NCI-H2171 (cell line): ENCODE measurements at places on chromosomes 12 and 14.

DNA sequence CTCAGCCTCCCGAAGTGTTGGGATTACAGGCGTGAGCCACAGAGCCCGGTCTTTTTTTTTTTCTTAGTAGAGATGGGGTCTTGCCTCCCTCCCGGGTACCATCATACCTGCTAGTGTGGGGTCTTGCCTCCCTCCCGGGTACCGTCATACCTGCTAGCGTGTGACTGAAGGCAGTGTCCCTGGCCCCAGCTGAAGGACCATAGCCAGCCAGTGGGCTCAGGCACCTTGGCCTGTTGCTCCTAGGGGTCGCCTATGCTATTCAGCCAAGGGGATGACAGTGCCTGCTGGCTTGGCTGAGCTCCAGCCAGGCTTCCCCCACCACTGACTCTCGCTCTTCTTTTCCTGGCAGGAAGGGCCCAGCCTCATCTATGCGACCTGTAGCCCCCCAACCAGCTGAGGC is 10.5 kb upstream of the BLTP3B start:
- DNase-seq, result no peak

DNA sequence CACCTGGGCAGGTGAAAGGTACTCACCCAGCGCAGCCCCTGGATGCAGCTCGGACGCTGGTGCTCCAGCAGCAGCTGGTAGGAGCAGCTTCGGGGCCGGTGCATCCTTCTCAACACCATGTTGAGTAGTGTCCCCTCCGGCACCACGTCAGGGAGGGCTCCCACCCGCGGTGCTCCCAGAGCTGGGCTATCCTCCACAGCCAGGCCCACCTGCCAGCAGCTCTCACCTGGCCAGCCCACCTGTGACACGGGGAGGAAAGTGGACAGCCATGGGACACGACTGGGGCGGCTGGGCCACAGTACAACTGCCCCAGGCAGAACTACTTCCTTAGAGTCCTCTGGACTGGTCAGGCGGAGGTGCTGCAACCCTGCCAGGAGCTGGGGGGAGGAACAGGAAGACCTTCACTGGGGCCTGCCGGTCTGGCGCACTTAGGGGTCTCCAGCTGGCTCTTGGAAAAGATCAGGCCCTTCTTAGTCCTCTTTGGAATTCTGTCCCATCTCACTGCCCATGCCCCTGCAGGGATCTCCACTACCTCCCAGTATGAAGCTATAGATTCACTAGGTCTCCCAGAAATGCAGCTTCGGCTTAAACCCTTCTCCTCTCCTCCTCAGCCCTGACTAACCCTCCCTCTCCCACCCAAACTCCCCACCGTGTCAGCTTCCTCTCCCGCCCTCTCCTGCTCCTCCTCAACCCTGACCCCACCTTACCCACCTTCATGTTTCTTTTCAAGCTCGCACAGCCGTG is 668 bp downstream of the RAPGEF3 start:
- DNase-seq, result no peak

DNA sequence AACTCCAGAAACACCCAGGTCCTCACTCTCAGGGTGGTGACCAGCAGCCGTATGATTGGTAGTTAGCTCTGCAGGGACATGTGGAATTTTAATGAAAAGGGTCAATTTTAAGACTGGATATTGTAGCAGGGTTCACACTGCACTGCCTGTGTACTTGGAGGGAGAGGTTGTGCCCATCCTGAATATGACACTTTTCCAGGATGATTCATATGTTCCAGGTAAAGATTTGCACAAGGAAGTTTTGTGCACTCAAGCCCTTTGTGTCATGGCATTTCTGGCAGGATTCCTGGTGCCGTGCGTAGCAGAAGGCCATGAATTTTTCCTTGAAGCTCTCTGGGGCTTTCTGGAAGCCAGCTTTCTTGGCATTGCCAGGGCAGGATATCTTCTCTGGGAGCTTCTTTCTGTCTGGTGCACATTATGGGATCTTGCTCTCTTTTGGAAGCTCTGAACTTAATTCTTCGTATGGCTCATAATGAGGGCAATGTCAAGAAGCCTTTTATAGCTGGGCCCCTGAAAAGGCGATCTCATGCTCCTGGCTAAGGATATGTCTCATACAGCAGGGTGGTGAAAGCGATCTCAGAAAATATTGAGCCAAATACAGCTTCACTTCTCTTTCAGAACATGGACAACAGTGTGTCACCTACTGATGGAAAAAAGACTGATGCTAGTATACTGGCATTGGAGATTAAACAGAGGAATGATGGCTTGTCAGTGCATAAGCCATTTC is 1133.9 kb downstream of the AACS start:
- no peak for DNase-seq

DNA sequence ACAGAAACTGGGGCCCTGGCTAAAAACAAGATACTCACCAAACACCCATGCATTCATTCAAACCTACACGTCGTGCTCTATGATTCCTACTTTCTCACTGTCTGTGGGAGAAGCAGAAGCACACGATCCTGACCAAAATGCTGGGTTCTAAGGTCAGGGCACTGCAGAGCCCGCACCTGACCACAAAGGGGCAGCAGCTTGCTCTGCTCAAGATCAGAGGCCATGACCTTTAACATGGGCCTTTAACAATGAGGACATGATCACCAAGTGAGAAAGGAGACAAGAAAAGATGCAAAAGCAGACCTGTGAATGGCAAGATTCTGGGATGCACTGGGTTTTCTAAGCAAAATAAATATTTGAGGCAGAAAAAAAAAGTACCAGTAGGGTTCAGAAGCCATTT is 40.1 kb upstream of the VPS33A start:
- DNase-seq, result no peak

GRCh38 chr14:85124631-85125290 is 405.2 kb upstream of the FLRT2 start:
- DNase-seq, result no peak

DNA sequence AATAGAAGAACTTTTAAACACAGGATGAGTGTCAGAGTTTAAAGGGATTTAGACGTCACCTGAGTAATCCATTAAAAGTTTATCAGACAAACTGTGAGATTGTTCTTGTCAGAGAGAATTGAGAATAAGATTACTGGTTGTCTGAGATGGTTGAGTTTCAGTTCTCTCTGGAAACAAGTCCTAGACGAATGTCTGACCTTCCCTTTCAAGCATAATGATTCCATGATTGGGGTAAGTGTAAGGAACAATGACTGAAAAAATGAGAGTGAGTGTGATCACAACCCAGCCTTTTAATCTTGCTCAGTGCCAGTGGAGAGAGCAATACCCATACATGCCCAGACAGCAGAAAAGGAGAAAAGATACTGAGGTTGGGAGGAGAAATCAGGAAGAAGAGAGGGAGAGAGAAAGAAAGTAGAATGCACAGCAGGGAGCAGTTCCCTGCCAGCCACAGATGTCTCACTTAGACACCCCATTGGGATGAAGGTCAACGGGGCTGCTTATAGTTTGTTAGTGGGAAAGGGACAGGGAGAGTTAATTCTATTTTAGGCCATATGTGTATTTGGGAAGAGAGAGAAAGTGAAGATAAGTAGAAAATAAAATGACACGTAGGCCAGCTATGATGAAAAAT is 4.3 kb downstream of the GRIP1 start:
- no peak for DNase-seq
